ENCODE measurements at places on chromosomes 12 and 14. TPM values are rescaled to one million over a fixed set of nuclear protein-coding genes. Genes with fewer than 3 reads are reported as not detected.
A peak's percentile ranks its signal among the peaks of the same experiment; 100 is the strongest.

POTEM gene
- not detected for total RNA-seq

GRCh38 chr12:109773384-109774011, 59.7 kb downstream of the TRPV4 start:
- no peak for DNase-seq

- DNase-seq = no peak
Measured at GRCh38 chr12:64757771-64758170, 1.4 kb downstream of the GNS start.

- no peak for DNase-seq
Measured at GRCh38 chr12:68428211-68428610, 96.0 kb upstream of the MDM1 start.

GRCh38 chr12:58882826-58883225, 37.5 kb downstream of the LRIG3 start:
- DNase-seq = no peak

- DNase-seq = no peak
Measured at GRCh38 chr12:132415327-132416120, 74.4 kb upstream of the FBRSL1 start.

GRCh38 chr14:93970965-93971634, 5.3 kb downstream of the ASB2 start:
- peak; percentile 50 for DNase-seq

DNA sequence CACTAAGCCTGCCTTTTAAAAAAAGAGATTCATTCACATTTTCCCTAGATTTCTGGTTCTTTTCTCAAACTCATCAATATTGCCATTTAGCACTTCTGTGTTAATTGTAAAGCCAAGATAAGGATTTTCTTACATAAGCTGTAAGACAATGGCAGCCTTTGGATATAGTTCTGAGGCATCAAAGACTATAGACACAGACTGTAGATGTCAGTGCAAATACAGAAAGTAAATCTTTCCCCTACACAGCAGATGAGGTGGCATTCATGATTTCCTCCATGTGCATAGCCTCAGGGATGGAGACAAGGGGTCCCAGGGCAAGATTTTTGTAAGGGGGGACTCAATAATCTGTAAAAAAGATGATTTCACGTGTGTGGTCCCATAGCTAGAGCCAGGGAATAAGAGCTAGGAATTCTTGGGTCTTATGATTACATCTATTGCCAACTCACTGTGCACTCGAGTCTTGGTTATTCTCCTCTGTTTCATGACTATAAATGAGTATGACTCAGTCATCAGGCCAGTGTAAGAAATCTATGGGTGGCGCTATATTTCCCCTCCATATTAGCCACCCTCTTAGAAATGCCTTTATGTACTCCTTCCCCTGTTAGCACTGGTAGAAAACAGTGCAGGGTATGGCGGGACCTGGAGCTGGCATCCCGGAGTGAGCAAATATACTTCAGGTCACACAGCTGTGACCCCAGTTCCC, 207.5 kb downstream of the EXOC5 start:
- no peak for DNase-seq

- no peak for DNase-seq
Measured at GRCh38 chr14:36874396-36875138, 212.9 kb downstream of the PAX9 start.

DNA sequence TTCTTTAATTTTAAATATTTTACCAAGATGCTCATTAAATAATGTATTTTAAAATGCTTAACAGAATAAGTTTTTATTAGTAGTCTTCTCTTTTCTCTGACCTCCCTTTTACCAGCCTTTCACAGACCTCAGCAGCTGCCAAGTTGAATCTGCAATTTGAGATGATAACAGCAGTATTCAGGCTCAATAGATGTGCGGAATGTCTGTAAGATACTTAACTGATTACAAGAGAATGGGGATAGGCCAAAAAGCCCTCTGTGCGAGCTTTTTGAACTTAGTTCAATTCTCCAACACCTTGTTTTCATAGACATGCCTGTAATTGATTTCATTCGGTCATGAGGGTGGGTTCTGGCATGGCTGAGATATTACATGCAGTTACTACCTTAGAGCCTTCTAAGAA, 277.2 kb downstream of the TMTC2 start:
- DNase-seq = no peak

DNA sequence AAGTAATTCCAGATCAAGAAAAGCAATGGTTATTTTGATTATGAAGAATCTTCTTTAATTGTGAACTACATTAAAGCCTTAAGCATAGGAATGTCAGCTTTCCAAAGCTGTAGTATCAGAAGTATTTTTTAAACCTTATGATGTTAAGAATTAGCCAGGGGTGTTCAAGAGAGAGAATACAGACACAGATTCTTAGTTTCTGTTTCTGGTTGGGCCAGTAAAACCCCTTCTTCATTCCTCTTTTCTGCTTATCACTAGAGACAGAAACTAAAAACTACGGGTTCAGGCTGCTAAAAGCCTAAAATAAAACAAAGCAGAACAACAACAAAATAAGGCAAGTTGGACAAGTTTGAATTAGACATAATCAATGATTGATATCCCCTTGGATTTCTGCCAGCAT, 38.2 kb downstream of the IFT43 start:
- DNase-seq = no peak

DNA sequence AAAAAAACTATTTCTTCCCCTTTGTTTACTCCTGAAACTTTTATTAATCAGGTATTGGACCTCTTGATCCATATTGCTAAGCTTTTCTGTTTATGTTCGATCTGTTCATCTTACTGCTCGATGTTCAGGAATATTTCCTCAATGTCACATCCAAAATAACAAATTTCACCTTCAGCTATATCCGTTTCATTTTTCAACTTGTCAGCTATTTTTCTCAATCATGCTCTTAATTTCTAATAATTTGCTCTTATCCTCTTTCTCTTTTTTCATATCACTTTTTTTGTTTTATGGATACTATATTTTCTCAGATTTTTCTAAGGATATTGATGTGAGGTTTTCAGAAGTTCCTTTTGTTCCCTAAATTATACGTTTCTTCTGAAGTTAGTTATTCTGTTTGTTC, 29.8 kb downstream of the SLC38A4 start:
- no peak for DNase-seq

DNA sequence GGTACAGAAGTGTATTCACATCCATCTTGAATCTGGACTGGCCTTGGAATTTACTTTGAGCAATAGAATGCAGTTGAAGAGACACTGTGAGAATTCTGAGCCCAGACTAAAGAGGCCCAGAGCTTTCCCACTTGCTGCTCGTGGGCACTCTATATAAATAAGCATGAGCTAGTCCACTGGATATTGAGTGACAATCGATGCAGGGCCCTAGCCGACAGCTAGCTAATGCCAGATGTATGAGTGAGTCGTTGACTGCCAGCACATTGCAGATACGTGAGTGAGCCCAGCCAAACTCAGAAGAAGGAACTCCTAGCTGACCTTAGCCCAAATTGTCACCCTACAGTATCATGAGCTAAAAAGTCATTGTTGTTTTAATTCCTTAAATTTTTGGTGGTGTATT, 24.9 kb downstream of the NAV3 start:
- no peak for DNase-seq

DNA sequence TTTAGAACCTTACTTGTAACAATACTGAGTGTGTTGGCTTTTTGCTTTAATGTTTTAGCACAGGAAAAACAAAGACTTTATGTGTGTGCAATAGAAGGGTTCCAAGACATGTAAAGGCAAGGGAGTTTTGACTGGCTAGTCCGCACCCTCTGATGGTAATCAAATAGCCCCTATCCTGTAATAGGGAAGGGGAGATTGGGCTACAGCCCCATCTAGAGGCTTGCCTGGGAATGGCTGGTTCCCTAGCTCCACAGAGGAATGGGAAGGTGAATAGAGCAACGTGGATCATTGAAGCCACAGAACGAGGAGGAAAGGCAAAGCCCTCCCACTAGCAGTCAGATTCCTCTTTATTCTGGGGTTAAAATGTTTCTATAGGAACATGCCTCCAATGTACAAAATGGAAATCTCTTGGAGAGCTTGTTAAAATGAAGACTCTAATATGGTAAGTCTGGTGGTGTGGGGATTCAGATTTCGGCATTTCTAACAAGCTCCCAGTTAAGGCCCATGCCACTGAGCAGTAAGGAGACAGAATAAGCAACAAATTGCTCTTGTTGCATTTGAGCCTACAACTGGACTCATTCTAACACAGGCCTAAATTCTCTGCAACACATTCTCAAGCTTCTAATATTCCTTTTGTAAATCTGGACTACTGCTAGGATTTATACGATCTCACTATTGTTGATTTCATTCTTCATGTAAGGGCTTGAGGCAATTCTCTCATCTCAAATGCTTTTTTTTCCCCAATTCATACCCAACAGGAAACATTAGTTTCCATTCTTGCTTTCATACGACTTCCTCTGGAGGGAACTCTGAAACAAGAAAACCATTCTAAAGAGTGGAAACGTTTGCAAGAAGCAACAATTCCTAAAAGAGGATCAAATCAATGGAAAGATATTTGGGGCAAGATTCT, 57.1 kb downstream of the NIN start:
- DNase-seq = no peak

Measured in kidney (tissue), 22 donors.